ENCODE measurements at places on chromosomes 11 and 22. TPM values are rescaled to one million over a fixed set of nuclear protein-coding genes. Genes with fewer than 3 reads are reported as not detected.

KCNA4 gene
- total RNA-seq, result not detected

- H3K27ac ChIP-seq, result no peak overlapping the region
- no peaks in the 10 kb centered on the region for H3K36me3 ChIP-seq
- H3K4me3 ChIP-seq, result no peak overlapping the region
- peaks cover 8% of the 10 kb centered on the region for H3K27me3 ChIP-seq
- H3K4me1 ChIP-seq, result no peaks in the 10 kb centered on the region
These were observed 433.3 kb downstream of the BUD13 start for GRCh38 chr11:116339306-116340098.

GRCh38 chr11:101428918-101429317 is 154.9 kb downstream of the TRPC6 start:
- H3K4me1 ChIP-seq, result no peaks in the 10 kb centered on the region
- H3K36me3 ChIP-seq, result no peaks in the 10 kb centered on the region
- no peak overlapping the region for H3K4me3 ChIP-seq
- H3K27ac ChIP-seq, result no peak overlapping the region
- H3K27me3 ChIP-seq, result 0 out of 2 replicates have a peak, but pooled peaks cover 3% of the 10 kb centered on the region

DNA sequence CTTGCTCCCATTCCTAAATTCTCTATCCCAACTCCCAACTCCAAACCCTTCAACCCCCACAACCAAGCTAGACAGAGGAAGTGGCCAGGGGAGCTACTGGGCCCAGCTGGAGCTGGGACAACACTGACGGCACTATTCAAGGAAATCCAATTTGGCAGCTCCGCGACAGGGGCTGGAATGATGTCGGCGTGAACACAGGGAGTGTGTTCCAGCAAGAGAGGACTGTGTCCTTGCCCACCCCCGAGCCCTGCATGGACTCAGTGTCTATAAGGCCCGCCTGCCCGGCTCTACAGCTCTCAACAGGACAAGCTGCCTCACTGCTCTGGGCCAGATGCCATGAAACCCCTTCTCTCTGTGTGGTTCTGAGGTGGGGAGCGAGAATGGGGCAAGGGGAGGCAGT is 11.3 kb downstream of the PCSK7 start:
- no peaks in the 10 kb centered on the region for H3K27me3 ChIP-seq
- H3K36me3 ChIP-seq, result 0 out of 2 replicates have a peak, but pooled peaks cover 2% of the 10 kb centered on the region
- H3K4me3 ChIP-seq, result no peak overlapping the region
- no peaks in the 10 kb centered on the region for H3K4me1 ChIP-seq
- no peak overlapping the region for H3K27ac ChIP-seq

GRCh38 chr11:48017105-48017830 is 36.9 kb downstream of the PTPRJ start:
- H3K27me3 ChIP-seq, result no peaks in the 10 kb centered on the region
- no peak overlapping the region for H3K27ac ChIP-seq
- no peak overlapping the region for H3K4me3 ChIP-seq

DNA sequence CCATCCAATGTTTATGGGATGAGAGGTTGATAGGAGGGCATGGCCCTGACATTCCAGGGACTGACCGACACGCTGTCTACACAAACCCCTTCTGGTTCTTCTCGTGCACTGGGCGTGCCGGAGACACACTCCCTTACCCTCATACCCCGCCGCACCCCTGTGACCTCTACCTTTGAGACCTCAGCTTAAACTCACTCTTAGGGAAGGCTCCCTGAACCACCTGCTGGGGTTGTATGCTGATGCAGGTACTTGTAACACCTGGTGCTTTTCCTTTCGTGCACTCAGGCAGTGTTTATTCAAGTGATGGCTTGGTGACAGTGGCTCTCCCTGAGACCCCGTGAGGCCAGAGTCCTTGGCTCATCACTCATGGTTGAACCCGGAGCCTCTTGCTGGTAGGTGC is 12.0 kb downstream of the PPARA start:
- no peak overlapping the region for H3K27ac ChIP-seq
- no peaks in the 10 kb centered on the region for H3K4me1 ChIP-seq
- no peak for DNase-seq
- H3K36me3 ChIP-seq, result no peaks in the 10 kb centered on the region
- H3K27me3 ChIP-seq, result no peaks in the 10 kb centered on the region
- no peak overlapping the region for H3K4me3 ChIP-seq

DNA sequence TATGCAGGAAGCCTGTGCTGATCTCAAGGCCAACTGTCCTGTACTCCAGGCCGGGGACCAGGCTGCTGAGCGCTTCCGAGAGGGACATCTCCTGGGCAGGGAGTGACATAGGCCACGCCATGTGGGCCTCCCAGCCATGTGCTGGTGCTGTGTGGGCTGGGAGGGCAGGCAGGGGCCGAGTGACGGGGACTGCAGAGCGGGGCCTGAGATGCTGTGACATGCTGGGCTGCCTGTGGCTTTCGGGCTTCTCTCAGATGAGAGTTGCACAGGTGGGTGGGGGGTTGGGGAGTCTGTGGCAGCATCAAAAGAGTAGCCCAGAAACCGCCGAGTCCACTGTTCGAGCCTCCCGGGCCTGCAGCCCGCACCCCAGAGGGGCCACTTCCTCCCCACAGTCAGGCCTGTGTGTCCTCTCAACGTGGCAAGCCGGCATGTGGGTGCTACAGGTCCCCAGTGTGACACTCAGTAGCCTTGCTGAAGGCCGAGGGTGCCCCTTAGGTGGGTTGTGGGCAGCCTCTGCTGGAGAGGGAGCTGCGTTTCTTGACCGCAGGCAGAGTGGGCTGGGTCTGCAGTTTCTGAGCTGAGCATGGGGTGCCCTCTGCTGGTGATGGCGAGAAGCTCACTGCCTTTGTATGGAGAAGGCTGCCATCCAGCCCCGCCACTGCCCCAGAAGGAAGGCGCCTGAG is 101.2 kb downstream of the BCR start:
- no peaks in the 10 kb centered on the region for H3K36me3 ChIP-seq
- H3K4me1 ChIP-seq, result no peaks in the 10 kb centered on the region
- H3K27ac ChIP-seq, result no peak overlapping the region
- DNase-seq, result peak; percentile 51
- H3K4me3 ChIP-seq, result no peak overlapping the region

DNA sequence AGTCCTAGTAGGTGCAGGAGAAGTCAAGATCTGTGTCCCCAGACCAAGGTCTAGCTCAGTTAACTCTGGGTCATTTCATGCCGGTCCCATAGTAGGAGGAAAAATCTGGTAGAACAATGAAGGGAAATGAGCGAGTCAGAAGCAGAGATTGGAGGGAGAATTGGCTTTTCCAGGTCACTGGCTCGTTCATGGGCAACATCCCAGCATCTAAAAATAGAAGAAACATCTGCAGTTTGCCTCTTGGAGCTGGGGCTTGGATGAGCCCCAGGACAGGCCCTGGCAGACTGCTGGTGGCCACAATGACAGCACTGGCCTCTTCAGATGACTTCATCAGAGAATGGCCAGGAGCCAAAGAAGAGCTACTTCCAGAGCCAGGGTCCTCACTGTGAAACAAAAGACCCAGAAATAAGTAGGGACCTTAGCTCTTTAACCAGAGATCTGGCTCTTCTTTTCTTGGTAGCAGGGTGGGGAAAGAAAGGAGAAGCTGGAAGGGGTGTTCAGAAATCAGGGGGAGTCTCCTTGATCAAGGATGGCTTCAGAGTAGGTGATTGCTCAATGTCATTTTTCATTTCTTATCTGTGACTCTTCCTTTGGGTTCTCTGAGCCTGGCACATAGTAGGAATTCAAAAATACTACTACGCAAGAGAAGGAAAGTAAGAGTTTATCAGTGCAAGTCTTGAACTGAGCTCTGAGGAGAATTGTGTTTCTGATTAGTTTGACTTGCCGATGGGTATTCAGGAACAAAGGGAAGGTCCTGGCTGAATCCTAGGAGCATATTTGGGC is 102.6 kb downstream of the TMPRSS5 start:
- no peak overlapping the region for H3K27ac ChIP-seq
- H3K27me3 ChIP-seq, result peaks cover 8% of the 10 kb centered on the region
- no peaks in the 10 kb centered on the region for H3K4me1 ChIP-seq
- H3K4me3 ChIP-seq, result no peak overlapping the region
- no peak for DNase-seq

CALCB gene
- not detected for total RNA-seq

CARD18 gene
- total RNA-seq, result 8.1 TPM

- no peaks in the 10 kb centered on the region for H3K27me3 ChIP-seq
- no peaks in the 10 kb centered on the region for H3K36me3 ChIP-seq
- H3K4me1 ChIP-seq, result no peaks in the 10 kb centered on the region
- no peak overlapping the region for H3K4me3 ChIP-seq
- no peak for DNase-seq
These were observed 219.5 kb downstream of the DLG2 start for GRCh38 chr11:85407648-85408047.

SEPTIN3 gene
- total RNA-seq, result 3.9 TPM

GRCh38 chr22:18028817-18029527 is 4.6 kb upstream of the MICAL3 start:
- H3K27ac ChIP-seq, result no peak overlapping the region
- H3K36me3 ChIP-seq, result no peaks in the 10 kb centered on the region
- no peaks in the 10 kb centered on the region for H3K4me1 ChIP-seq
- no peaks in the 10 kb centered on the region for H3K27me3 ChIP-seq
- no peak overlapping the region for H3K4me3 ChIP-seq

DNA sequence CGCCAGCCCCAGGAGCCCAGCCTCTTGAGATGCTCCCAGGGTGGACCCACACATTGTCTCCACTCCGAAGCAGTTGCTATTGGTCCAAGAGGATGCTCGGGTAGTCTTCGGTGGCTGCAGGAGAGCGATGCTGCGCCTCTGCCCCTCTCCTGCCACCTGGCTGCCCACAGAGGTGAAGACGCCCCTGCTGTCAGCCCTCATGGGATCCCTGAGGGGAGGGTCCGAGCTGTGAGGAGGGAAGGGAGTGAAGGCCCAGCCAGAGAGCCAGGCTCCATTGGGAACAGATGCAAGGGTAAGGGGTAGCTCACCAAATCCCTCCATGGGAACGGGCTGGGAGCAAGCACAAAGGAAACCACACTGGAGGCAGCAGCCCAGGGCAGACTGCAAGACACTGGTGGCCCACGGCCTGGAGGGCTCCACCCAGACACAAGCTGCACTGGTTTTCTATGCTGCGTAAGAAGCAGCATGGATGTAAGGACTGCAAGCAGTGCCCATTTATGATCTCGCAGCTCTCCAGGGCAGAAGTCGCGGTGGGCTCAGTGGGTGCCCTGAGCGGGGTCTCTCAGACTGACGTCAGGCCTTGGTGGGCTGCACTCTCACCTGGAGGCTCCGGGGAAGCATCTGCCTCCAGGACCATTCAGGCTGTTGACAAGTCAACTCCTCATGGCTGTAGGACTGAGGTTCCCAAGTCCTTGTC is 15.7 kb downstream of the TSPAN32 start:
- no peak overlapping the region for H3K27ac ChIP-seq
- peaks cover 13% of the 10 kb centered on the region for H3K4me1 ChIP-seq
- no peak for DNase-seq
- H3K4me3 ChIP-seq, result no peak overlapping the region

All from Panc1 (cell line).